Activated effector memory CD4-positive, alpha-beta T cell treated with anti-CD3 and anti-CD28 coated beads, Interleukin-2, amount 50 U/mL, for 16 hours (primary cell): ENCODE measurements at places on chromosomes 12 and 14.

- DNase-seq, result no peak
Measured at GRCh38 chr12:116213885-116214527, 63.5 kb downstream of the MED13L start.

- DNase-seq, result no peak
Measured at GRCh38 chr14:91280129-91280528, 35.6 kb upstream of the GPR68 start.

- DNase-seq, result peak; percentile 94
Measured at GRCh38 chr12:49347311-49348193, 864 bp downstream of the DNAJC22 start.

DNA sequence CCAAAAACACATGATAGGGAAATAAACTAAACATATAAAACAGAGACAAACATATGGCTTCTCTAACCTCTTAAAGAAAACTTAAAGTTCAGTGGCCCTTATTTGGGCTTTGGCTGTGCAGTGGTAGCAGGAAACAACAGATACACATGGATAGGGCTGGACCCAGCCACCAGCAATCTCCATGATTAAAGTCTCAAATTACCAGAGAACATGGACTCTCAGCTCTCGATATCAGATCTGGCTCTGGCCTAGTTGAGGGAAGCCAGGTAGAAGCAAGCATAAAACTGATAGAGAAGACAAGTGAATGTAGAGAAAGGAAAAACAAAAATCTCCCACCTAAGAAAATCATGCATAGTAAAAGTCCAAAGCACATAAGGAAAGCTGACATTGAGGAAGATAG lies 164.8 kb downstream of the ITPR2 start:
- DNase-seq, result no peak

DNA sequence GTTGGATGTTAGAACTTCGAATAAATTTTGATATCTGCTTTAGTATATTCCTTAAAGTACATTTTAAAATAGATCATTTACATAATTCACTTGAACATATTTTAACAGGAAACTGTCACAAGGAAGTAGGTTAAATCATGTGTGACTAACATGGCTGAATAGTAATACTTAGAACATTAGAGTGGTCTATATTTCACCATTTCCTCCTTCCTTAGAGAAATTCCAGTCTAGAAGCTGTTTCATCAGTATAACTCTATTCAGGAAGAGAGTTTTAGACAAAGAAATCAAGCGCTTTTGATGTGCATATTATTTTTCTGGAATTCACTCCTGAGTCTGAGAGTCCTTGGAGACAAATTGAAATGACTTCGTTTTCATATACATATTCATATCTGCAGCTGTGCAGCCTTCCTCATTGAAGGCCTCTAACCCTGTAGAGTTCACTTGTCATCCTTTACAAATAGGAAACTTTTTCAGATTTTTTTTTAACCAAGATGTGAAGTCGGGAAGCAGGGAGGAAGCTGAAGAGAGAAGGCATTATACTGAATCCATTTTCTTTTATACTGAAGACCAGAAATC lies 28.4 kb downstream of the IRAK3 start:
- DNase-seq, result no peak

DNA sequence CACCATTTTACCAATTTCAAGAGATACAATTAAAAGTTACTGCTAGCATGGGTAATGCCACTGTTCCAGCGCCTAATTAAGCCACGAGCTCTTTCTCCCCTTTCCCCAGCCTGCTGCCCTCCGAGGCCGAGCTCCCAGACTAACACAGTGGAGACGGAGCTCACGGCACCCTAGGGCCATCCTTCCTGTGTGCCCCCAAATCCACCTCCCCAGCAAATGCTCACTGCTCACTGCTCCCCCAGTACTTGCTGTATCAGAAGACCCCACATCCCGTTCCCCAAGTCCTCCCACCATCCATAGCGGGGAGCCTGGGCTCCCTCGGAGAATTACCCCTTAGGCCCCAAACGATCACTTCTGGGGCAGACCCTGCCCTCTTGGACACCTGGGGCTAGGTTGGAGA lies 42.7 kb downstream of the SLC6A12 start:
- no peak for DNase-seq

- no peak for DNase-seq
Measured at GRCh38 chr12:102232036-102232435, 34.4 kb upstream of the PMCH start.

- peak; percentile 78 for DNase-seq
Measured at GRCh38 chr12:99043319-99043914, 398.3 kb downstream of the APAF1 start.

DNA sequence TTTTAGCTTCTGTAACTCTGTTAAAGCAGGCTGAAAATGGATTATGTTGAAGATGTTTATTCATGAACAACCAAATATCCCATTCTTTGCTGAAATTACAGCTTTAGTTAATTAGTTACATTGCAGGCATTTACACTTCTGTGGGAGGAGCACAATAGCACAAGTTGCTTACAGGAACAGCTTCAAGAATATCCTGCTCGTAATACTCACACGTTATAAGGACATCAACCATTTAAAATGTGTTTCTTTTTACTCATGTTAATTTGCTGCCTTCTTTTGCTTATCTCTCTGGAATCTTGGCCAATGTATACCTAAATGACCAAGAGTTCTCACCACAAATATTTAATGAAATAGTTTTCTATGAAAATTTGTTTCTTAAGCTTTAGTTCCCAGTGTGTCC lies 305.2 kb upstream of the SYT1 start:
- no peak for DNase-seq

GRCh38 chr12:103810111-103810510 lies 30.9 kb downstream of the NT5DC3 start:
- DNase-seq, result no peak

DNA sequence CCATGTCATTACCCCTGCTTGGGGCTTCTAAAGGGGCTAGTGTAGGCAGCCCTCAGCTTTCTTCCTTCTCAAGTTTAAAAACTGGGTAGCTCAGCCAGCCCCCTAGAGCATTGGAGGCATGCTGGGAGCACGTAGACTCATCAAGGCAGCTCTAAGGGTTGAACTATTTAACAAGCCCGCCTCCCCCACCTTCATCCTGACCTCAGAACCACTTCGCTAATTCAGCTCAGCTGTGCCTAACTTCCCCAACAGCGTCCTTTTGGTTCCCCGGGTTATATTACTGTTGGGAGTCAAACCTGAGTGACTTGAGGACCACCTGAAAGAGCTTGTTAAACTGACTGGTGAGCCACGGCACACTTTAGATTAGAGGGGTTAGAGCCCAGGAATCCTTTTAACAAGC lies 30.1 kb downstream of the MAX start:
- DNase-seq, result no peak

- no peak for DNase-seq
Measured at GRCh38 chr14:23349156-23349845, 3.4 kb downstream of the SLC22A17 start.

DNA sequence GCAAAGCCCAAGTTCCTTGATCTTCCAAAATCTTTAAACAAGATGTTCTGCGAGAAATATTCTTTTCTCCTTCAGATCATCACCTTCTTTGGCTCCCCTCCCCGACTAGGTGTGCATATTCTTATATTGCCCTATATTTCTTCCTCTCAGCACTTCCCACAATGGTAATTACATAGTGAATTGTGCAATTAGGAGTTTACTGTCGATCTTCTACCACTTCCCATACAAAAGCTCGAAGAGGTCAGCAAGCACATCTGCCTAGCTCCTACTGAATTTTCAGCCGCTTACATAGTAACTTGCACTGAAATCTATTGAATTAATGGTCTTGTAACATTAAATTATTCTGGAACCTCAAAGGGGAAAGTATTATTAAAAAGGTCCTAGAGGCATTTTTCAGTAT lies 16.7 kb downstream of the OSBPL8 start:
- DNase-seq, result no peak

GRCh38 chr12:123268850-123269249 lies 2.8 kb downstream of the CDK2AP1 start:
- DNase-seq, result no peak

GRCh38 chr14:89384023-89384422 lies 33.0 kb downstream of the FOXN3 start:
- DNase-seq, result peak; percentile 39

DNA sequence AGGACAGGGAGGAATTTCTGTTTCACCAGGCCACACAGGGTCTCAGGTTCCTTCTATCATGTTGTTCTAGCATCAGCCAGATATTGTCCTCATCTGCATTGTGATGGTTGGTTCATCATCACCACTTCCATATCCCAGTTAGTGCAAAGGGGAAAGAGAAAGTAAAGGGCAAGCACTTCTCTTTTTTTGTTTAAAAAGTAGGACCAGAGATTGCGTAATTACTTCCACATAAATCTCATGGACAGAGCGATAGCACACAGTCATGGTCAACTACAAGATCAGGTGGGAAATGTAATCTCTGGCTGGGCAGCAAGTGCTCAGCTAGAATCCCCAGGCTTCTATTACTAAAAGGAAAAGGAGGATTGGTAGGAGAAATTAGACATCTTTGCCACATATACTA lies 155.1 kb downstream of the KIF21A start:
- no peak for DNase-seq

GRCh38 chr12:68568922-68569569 lies 41.7 kb upstream of the RAP1B start:
- no peak for DNase-seq

GRCh38 chr12:27571463-27571862 lies 47.5 kb downstream of the PPFIBP1 start:
- no peak for DNase-seq
